ENCODE measurements at places on chromosomes 2 and 18.

DNA sequence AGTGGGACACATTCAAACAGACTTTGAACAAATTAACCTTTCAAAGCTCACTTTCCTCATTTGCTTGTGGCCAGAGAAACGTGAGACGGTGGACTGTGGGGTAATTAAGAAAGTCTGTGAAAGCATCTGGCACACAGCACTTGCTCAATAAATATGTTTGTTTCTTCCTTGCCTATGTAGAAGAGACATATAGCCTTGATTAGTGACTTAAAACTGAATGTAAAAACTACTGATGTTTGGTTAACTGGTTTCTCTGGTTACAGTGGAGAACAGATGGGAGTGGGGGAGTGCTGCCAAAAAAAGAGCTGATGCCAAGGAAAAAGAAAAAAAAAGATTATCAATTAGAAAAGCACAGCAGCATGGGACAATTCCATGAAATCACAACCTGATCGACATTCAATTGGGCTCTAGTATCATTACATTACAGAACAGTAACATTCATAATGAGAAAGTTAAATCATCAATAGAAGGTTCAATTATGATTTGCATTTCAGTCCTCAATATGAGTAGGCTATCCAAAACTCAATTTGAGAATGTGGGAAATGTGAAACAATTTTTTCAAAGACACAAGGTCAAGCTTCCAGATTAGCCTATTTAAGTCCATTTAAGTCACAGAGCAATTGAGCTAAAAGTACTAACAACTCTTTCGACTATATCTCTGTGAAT is 14.7 kb downstream of the CUL3 start:
- DNase-seq, result no peak

DNA sequence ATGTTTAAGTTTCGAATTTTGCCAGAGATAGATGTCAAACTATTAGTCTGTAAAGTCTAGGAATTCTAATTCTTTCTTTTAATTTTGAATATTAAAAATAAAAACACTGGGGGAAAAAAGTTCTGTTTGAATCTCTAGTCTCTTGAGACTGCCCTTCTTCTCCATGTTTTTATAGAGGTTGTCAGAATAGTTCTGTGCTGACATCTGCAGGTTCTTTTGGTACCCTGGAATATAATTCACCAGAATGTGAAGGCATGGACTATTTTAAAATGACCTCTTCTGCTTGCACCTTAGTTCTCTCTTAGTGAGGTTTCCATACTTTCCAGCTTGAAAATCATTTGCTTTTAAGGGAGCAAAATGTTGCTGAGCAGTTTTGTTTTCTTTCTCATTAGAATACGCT is 121.0 kb upstream of the MSTN start:
- no peak for DNase-seq

GRCh38 chr2:114118088-114118487 is 228.2 kb downstream of the ACTR3 start:
- no peak for DNase-seq

DNA sequence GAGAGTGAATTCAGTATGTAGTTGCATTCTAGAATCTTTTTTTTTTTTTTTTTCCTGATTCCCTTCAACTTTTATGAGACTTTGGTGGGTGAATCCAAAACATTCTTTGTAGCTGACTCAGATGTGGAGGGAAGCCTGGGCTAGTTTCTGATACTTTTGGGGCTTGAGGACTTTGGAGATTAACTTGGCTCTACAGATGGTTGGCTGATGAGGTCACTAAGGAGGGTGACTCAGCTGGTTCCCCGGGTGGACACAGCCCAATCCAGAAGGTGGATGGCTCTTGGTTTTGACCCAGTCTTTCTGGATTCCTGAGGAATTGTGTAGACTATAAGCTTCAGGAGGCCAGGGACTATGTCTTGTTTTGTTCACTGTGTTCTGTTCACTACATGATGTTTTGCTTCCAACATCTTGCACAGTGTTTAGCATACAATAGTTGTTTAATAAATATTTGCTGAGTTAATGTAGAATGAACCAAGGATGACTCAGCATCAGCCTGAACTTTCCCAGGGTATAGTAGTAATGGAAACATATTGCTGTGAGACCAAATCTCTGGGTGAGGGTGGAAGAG is 30.5 kb downstream of the LAMA3 start:
- DNase-seq, result no peak

DNA sequence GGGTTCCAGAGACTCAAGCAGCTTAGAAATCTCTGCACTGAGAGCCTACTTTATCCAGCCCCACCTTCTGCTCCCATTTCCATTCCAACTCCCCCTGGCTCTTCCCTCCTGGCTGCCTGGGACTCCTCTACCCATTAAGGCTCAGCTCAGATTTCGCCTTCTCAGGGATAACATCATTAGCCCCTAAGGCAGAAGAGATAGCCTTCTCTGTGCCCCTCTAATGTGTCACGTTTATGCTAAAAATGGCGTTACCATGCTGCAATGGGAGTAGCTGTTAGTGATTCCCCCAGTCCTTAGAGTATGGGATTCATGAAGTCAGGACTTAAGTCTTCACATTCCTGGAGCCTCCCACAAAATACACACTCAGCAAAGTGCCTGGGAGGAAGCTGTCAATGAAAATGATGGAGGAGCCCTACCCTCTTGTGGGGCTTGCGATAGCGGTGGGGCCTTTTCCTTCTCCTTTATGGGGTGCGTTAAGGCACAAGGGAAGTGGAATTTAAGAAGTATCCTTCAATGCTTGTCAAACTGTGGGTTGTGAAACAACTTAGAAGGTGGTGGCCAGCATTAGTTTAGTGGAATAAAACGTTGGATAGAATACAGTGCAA is 144.7 kb upstream of the COPS8 start:
- no peak for DNase-seq

DNA sequence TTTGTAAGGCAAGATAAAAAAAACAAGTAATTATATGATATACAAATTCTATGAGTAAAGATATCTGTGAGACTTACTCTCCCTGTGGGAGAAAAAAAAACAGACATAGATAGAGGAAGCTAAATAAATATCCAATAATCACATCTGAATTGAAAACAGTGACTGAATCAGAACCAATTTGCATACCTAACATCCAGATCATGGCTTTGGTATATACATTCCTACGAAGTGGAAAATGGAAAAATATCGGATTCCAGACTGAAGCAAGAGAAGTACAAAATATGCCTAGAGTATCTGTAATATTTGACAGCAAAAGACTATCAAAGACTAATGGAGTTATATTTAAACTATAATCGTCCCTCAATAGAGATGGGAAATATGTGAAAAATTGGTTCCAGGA is 1108.1 kb upstream of the CHAC2 start:
- DNase-seq, result no peak

- DNase-seq, result no peak
Measured at GRCh38 chr18:55296115-55296514, 291.9 kb downstream of the TCF4 start.

DNA sequence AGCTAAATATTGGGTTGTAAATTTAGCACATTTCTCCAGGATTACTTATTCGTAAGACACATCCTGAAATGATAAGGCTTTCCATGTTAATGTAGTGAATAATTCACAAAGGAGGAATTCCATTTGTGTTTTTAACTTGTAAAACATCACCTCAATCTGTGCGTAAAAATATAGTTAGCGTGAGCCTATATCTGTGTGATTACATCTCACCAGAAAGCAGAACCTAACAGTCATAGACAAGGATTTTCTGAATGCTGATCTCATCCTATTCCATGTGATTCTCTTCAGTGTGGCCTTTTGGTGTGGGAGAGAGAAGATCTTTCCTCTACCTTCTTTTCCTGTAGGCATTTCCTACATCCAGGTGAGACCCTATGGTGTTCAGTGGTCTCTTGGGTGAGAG is 263.2 kb upstream of the RASGRP3 start:
- DNase-seq, result no peak

DNA sequence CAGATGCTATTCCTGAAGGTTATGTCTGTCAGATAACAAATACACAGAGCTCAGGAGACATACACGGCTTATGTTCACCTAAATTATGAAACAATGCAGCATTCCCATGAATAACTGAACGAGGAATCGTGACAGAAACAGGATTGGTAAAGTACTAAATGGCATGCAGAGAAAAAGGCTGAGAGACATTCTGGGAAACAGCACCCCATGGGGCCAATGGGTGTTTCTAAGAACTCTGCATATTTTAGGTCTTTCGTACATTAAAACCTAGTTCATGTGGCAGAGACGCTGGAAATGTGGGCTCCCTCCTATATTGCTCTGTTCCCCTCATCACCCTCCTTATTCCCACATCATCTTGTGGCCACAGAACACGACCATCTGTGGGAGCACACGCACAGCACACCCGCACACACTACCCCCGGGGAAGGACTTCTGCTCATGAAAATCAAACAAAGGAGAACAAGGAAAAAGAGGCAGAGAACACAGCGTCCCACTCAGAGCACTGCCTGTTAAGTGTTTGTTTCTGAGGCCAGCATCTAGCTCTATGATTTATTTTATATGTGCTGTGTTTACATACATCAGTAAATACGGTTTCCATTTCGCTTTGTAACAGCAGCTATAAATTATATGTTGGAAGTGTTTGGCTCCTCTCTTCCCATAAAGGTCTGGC is 143.6 kb downstream of the AFF3 start:
- no peak for DNase-seq

All from activated CD8-positive, alpha-beta memory T cell treated with anti-CD3 and anti-CD28 coated beads for 4 hours (primary cell).